Ureter (tissue), 1 donor: ENCODE measurements at places on chromosomes 7 and 10. TPM values are rescaled to one million over a fixed set of nuclear protein-coding genes. Genes with fewer than 3 reads are reported as not detected.

Gene CREB5
- 10.6 TPM for total RNA-seq

Gene CHAT
- not detected for total RNA-seq

Gene TAF5
- total RNA-seq: 1.6 TPM

Gene TNRC18
- 118 TPM for total RNA-seq

Gene IGFBP1
- total RNA-seq: not detected

Gene CLCN1
- 0.31 TPM for total RNA-seq

Gene CALML3
- total RNA-seq: not detected

Gene PHKG1
- total RNA-seq: 3.1 TPM

Gene PRLHR
- total RNA-seq: not detected

DNA sequence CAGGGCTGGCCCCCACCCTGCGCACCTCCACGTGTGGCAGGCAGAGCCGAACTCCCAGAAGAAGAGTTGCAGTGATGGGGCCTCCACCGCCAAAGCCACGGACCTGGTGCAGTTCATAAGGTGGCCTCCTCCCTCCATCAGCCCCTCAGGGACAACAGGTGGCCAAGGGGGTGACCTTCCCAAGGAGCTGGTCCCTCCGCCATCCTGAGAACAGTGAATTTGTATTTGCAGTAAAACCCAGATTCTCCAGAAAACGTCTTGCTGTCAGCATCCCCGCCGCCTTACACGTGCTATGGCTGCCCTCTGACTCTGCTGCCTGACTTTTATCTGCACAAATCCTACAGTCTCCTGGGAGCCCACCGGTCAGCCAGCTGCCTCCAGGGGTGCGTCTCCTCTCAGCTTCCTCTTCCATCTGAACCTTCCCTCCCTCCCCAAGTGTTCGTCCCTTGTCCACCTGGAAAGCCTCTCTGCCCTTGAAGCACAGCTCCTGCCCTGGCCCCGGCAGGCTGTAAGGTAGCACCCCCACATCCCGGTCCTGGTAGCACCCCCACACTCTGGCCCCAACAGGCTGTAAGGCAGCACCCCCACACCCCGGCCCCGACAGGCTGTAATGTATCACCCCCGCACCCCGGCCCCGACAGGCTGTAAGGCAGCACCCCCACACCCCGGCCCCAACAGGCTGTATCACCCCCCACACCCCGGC lies 311.8 kb downstream of the PTPRN2 start:
- no peak for DNase-seq

GRCh38 chr10:13206546-13207443 lies 27.4 kb downstream of the UCMA start:
- DNase-seq: no peak

GRCh38 chr10:109239371-109239770 lies 683.9 kb downstream of the XPNPEP1 start:
- no peak for DNase-seq

GRCh38 chr10:110706690-110707098 lies 62.6 kb downstream of the RBM20 start:
- no peak for DNase-seq

GRCh38 chr10:132451506-132452215 lies 54.7 kb downstream of the PWWP2B start:
- DNase-seq: no peak

DNA sequence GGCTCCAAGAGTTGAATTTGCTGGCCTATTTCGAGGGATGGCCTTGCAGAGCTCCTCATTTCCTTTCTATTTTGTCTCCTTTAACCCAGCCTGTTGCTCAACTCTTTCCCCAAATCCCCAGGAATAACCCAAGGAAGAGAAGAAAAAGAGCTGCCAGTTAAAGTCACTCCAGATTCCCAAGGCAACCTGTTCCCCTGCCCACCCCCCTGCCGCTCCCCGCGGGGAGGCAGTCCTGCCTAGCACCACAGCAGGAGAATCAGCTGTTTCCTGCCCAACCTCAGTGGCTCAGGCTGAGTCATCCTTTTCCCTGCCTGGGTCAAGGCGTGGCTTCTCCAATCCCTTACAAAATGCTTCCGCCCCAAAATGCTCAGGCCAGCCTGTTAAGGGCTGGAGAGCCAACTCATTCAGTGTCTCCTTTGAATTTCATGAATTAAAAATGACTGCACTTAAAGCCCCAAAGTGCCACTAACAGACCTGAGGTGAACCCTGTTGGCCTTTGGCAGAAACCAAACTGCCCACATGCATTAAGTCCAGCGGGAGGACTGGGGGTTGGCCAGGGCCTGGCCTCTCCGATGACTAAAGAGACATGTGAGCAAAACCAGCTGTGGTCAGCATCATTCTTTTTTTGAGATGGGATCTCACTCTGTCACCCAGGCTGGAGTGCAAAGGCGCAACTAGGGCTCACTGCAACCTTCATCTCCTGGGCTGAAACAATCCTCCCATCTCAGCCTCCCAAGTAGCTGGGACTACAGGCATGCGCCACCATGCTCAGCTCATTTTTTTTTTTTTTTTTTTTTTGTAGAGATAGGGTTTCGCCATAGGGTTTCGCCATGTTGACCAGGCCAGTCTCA lies 83.2 kb upstream of the KIF5B start:
- peak; percentile 89 for DNase-seq

DNA sequence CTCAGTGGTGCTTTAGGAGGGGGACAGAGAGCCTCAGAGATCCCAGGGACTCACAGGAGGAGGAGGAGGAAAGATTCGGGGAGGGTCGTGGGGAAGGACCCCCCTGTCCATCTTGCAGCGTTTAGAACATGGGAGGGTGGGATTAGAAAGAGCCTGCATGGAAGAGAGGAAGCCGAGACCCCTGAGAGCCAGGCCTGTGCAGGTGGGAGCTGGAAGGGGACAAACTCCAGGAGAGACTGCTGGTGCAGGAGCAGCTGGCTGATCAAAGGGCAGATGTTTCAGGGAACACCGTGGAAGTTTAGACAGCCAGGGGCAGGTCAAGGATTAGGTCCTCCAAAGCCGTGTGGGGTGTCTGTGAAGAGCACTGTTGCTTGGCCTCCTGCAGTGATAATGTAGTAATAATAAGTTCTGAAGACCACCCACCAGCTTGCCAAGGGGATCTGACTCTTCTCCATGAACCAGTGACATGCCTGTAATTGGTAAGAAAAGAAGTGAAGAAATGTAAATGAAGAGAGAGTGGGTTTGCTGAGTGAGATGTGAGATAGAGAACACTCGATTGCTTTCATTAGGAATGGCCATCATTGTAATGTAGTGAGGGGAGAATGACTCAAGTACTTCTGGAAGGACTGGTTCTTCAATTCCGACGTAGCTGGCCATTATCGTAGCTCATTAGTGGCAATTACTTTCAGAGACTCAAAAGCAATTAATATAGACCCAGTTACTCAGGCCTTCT lies 425.6 kb downstream of the PAXIP1 start:
- no peak for DNase-seq

DNA sequence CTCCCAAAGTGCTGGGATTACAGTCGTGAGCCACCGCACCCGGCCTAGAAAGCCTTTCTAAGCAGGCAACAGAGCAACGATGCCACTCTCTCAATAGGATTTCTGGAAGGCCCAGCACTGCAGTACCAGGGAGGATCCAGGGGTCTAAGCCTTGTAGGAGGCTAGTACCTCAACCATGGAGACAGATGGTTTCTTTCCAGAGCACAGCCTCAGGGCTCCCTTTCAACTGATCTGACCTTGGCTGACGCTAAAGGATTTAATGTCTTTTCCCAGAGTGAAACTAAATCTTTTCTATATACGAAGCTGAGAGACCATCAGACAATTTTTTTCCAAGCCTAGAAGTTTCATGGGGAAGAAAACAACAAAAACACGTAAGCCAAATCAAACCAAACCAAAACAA lies 78.0 kb downstream of the WDR11 start:
- DNase-seq: peak; percentile 15

GRCh38 chr10:101778151-101778780 lies 2.4 kb upstream of the FGF8 start:
- DNase-seq: no peak

DNA sequence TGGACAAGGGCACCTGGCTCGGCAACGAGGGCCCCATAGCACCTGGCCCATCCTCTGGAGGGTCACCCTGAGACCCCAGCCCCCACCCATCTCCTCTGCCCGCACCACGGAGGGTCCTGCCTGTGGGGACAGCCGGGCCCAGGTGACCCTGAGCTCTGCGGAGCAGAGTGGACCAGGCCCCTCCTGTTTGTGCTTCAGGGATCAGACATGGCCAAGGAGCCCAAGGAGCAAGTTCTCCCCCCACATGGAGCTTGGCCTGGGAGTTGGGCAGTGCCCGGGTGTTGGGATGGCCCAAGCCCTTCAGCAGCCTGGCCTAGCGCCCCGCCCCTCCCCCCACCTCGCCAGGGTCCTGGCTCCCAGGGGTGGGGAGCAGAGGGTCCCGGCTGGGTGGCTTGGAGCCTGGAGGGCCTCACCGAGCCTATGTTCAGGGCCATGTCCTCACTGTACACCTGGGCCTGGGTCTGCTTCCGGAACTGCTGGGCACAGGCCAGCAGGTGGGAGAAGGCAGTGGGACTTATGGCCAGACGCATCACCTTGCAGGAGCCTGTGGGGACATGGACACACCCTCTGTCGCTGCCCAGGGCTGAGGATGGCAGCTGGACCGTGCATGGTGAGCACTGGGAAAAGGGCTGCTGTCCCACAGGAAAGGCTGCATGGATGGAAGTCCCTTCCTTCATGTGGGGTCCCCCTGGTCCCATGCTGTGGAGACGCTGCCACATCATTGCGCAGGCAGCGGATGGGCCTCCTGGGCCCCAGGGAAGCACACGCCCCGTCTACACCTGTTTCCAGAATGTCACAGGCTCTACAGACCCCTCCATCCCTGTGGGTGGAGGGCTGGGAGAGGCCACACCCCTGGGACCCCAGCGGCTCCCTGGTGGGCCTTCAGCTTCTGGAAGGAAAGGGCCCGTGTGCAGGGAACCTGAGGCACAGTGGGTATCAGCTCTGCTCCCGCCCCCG lies 49.2 kb upstream of the NKX6-2 start:
- DNase-seq: no peak

- DNase-seq: peak; percentile 68
These were observed 15.6 kb downstream of the ATG9B start for GRCh38 chr7:151008511-151009323.

DNA sequence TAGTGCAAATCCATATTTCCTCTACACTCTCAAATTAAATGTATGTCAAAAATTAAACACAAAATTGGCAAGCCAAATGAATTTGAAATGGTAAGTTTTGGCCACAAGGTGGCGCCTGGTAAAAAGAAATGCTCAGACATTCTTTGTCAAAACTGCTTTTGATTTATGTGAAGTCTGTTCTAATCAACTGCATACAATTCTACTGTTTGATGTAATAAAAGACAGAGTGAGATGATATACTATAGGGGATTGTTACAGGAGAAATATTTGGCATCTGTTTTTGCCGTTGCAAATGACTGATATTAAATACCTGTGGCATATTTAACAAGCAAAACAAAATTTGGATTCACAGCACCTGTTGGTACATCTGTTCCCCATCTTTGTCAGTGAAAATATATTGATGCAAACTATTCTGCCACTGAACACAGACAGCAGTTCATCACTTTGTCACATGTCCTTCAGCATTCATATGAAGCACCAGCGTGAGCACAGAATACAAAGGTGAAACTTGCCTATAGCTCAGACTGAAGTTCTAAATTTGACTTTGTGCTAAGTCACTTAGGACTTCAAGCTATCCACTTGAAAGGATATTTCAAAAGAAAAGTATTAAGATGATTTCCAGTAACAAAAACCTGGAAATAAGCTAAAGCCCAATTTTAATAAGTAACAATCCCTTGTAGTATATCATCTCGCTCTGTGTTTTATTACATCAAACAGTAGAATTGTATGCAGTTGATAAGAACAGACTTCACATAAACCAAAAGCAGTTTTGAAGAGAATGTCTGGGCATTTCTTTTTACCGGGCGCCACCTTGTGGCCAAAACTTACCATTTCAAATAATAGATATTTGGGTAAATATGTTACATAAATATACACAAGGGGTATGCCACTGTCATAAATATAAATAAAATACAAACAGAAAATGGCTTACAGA lies 10.2 kb upstream of the CH25H start:
- peak; percentile 52 for DNase-seq

DNA sequence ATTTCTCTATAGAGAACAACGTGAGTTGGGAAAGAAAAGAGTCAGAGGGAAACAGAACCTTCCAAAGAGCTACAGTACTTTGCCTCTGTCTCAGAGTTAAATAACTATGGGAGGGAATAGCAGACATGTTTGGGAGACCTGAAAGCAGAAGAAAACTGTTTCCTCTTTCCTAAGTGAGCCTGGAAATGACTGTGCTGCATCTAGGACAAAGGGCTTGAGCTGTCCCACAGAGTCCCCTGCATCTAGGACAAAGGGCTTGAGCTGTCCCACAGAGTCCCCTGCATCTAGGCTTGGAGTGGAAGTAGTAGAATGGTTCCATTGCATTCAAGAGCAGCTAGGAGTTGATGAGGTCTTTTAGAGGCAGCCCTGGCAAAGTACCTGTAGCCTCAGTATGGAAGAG lies 149.7 kb downstream of the DKK1 start:
- no peak for DNase-seq

DNA sequence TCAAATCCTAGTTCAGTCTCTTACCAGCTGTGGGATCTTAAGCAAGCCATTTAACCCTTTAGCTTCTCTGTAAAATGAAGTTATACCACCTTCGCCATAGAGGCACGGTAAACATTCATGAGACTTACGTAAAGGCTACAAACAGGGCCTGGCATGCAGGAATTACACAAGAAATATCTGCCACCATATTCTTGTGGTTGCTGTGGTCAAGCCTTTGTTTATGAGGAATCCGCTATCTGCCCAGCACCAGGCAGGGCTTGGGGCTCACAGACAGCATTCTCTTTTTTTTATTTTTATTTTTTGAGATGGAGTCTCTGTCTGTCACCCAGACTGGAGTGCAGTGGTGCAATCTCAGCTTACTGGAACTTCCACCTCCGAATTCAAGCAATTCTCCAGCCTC lies 9.9 kb downstream of the AIFM2 start:
- no peak for DNase-seq

DNA sequence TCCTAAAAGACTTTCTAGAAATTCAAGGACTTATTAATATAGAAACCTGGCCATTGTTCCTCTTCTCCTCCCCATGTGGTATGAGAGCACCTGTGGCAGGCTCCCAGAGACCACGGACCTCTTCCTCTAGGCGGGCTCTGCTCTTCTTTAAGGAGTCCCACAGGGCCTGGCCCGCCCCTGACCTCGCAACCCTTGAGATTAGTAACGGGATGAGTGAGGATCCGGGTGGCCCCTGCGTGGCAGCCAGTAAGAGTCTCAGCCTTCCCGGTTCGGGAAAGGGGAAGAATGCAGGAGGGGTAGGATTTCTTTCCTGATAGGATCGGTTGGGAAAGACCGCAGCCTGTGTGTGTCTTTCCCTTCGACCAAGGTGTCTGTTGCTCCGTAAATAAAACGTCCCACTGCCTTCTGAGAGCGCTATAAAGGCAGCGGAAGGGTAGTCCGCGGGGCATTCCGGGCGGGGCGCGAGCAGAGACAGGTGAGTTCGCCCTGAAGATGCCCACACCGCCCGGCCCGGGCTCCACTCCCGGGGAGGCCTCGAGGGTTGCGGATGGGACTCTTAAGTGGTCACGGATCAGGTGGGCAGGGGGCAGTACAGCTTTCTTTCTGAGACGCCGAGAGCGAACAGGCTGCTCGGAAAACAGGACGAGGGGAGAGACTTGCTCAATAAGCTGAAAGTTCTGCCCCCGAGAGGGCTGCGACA lies at the start of gene SLC26A4:
Gene SLC26A4, plus strand, starts transcription at position 448 of the 700 bp plus-strand sequence. CDS start 814 bp downstream, outside the sequence.
- no peak for DNase-seq
